ENCODE measurements at places on chromosomes 16 and 17.

GRCh38 chr17:4110152-4110551 is 32.7 kb downstream of the ZZEF1 start:
- DNase-seq = no peak

DNA sequence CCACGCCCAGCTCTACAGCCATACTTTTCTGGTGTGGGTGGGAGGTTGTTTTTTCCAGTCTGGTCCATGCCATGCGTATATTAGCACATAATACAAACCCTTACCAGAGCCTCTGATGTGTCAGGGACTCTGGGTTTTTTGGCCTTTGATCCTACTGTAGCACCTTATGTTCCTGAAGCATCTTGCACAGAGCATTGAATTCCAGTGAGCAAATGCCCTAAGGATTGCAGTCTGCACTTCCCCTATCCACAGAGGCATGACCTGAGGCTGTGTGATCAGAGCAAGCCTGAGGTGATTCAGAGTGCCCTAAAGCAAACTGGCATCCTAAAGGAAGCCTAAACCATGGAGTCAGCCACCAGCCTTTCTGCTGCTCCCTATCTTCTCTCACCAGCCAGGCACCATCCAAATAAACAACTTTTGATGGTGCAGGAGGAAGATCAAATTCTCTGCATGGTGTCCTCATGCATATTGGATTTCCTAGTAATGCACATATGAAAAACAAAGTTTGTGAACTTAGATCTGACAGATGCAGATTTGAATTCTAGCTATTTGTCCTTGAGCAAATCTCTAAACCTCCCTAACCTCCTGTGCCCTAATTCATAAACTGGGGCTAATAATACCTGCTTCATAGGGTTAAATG is 41.2 kb upstream of the HAS3 start:
- DNase-seq = no peak

- no peak for DNase-seq
Observed at GRCh38 chr16:2952679-2953078, 11.4 kb upstream of the KREMEN2 start.

DNA sequence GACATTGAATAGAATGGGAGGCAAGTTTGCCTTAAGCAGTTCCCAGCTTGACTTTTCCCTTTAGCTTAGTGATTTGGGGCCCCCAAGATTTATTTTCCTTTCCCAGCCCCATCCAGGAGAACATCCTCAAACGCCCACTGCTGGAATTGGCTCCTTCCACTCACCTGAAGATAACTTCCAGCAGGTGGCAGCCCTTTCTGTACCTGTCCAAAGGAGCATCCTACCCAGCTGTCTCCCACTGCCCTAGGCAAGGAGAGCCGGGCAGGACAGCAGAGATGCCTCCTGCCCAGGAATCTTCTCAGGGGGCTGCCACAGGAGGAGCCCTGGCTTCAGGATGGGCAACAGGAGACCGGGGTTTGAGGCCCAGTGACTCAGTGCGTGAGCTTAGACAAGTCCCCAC is 6.4 kb downstream of the CACNG5 start:
- no peak for DNase-seq

GRCh38 chr16:27248036-27248435 is 20.5 kb downstream of the NSMCE1 start:
- no peak for DNase-seq

- DNase-seq = no peak
Observed at GRCh38 chr16:23337836-23338550, 35.9 kb downstream of the SCNN1B start.

DNA sequence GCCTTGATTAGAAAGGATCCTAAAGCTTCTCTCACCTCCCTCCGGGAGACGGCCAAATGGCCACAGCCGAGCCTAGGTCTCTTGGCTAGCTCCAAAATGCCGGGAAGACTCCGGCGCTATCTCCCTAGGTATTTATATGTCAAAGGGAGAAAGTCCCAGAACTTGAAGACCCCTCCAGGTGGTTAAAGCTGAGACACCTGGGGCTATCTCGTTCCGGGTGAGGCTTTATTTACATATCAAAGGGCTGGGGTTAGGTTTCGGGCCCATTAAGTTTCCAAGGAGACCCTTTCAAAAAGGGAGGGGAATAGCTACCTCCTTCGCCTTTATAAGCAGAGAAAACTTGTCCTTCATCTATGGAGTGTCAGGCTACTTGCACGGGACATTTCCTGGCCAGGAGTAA is 70.9 kb upstream of the KIFC3 start:
- DNase-seq = no peak

DNA sequence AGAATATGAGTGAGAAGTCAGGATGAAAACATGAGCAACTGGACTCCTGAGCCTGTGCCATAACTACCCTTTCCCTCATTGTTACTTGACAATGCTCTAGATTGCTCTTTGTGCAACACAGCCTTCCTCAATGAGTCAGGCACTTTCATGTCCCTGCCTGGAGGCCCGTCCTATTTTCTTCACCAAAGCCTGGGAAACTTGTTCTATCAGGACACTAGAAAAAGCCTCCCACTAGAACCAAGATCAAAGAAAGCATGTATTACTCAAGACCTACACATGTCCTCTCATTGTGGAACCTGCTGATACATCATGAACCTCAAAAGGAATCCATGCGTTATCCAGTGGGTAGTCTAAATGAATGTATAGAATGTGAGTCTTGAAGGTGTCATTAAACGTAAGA is 624.5 kb downstream of the TOX3 start:
- DNase-seq = no peak

DNA sequence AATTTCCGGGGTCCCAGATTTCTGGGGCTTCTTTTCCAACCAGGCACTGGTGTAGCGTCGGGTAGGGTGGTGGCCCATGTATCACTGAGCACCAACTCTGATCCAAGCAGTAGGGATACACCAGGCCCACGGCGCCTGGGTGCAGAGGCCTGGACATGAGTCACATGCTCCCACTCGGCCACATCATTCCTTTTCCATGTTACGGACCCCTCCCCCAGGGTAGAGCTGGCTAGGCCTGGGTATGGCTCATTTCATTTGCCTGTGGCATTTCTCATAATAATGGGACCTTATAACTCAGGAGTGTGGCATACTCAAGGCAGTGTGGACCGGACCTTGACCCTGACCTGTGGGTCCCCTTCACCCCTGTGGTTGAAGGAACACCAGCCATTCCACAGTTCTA is 18.0 kb upstream of the NDRG4 start:
- DNase-seq = no peak

DNA sequence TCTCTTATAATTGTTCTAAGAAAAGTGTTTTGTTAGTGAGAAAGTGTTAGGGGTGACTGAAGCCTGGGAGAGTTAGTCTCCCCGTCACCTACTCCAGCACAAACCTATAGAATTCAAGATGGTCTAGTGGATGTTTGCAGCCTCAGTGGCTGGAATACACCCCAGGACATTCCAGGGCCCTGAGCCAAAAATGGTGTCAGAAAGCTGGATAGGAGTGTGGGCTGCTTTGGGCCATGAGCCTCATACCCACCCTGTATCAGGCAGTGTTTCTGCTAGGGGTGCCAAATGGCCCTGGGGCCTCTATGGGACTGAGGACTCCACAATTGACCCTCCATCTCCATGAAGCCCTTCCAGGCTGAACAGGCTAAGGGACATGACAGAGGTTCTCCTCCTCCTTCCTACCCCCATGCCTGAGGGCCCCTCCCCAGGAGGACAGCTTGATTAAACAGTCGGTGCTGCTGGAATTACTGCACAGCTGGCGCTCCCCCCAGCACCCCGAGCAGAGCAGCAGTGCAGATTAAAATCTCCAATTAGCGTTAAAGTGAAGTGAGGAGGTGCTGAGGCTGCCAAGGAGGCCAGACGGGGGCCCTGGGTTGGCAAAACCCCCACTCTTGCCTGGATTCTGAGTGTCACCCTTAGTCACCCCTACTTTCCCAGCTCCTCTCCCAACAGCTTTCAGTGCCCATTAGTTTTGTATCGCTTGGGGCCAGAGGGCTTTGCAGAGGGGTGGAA is 59.1 kb downstream of the NEUROD2 start:
- DNase-seq = no peak

DNA sequence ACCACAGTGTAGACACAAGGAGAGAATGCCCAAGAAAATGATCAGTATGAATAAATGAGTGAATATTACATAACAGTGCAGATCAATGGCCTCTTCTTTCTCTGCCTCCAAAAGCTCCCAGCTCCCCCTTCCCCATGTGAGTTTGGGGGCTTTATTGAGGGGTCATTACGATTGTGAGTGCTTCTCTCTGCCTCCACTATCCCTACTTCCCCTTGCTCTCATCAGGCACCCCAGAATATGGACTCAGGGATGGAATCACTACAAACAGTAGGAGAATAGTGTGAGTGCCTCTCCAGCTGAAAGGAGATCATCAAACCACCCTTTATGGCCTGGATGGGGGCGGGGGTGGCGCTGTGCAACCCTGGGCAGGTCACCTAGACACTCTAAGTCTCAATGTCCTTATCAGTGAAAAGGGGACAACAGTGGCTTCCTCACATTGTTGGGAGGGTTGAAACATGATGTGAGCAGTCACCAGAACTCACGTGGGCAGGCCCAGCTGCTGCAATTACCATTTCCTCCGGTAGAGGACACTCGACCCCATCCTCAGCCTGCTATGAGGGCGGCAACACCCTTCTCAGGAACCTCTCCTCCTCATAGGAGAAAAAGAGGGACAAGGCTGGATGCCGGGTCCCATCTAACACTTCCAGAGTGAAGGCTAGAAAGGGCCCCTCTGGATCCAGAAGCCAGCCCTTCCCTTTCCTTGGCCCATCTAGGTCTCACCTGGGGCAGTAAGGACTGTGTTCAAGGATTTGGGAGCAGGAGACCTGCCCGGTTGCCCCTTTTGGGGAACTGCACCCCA is 2.1 kb upstream of the EPOP start:
- peak; percentile 88 for DNase-seq

DNA sequence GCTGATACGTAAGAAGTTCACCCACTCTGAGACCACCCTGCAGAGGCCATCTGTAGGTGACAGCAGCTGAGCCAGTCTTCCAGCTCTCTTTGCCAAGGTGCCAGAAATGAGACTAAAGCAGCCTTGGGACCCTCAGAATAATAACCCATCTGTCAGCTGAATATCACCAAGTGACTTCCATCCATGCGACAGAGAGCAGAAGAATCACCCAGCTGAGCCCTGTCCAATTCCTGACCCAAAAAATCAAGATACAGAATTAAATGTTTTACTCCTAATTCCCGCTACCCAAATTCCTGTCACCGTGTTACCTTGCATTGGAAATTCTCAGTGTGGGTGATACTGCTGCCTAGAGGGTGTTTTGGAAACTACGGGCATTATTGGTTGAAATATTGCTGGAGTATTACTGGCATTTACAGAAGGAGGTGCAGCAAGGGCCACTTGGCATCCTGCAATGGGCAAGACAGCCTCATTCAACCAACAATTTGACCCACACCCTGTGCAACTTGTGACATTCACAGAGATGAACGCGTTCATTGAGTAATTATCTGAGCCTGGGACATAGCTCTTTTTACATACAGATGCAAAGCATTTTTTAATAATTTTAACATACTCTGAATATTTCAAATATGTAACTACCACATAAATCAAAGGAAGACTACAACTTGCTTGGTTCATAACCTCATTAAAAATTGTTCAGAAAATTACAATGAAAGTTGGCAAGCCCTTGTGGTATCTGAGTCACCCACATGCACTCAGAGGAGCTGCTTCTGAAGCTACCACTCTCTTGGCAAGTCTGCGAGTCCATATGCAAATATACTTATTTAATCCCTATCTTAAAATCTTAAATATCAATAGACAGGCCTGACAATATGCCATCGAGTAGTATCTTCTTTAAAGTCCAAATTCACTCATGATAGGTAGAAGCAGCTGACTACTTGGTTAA is 126.6 kb downstream of the C16orf95 start:
- DNase-seq = no peak

DNA sequence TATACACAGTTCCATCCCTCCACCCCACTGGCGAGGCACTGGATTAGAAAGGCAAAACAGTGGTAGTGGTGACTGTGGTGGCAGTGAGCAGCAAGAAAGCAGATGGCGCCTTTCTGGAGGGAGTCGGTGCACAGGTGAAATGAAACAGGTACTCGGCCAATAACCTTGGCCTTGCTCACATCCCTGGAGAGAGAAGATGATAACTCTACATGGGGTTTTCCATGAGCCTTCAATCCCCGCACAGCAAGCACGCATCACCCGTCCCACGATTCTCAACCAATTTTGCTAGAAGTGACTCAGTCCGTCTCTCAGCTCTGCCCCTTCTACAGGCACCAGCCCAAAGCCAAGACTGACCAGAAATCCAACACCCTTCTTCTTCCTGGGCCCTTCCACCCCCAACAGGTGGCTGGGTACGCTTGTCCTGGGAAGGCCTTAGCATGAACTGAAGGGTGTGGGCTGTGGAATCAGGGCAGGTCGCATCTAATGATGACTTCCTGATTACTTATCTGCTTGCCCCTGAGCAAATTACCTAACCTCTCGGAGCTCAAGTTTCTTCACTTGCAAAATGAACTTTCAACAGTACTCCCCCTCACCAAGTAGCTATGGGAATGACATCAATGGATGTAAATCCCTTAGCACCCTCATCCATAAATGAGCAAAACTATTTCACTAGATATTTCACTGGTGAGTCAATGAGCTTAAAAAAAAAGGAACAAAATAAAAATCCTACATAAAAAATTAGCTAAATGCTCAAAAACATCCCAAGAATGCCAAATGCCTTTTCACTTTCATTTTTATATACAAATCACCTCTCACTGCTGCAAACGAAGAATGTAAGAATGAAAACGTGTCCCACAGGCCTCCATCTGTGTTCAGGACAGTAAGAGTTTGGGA is 18.0 kb downstream of the XPO6 start:
- DNase-seq = peak; percentile 33

- no peak for DNase-seq
Observed at GRCh38 chr17:49079840-49080663, 52.5 kb upstream of the B4GALNT2 start.

- DNase-seq = no peak
Observed at GRCh38 chr16:88428616-88429386, 24.3 kb upstream of the ZFPM1 start.

GRCh38 chr17:29570521-29570920 is 2.0 kb downstream of the TP53I13 start:
- DNase-seq = no peak

DNA sequence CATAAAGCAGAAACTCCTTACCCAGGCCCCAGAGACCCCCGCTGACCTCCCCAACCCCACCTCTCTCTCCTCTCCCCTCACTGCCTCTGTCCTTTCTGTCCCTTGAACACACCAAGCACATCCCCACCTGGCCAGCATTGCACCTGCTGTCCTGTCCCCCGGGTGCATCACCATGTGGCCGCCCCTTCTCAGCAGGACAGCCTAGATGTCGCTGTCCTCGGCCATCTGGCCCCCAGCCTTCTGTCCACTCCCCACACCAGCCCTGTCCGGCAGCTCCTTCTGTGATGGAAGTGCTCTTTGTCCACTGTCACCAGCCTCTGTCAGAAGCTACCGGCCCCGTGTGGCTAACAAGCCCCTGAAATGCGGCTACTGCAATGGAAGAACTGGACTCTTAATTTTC is 12.3 kb upstream of the MPRIP start:
- DNase-seq = no peak

DNA sequence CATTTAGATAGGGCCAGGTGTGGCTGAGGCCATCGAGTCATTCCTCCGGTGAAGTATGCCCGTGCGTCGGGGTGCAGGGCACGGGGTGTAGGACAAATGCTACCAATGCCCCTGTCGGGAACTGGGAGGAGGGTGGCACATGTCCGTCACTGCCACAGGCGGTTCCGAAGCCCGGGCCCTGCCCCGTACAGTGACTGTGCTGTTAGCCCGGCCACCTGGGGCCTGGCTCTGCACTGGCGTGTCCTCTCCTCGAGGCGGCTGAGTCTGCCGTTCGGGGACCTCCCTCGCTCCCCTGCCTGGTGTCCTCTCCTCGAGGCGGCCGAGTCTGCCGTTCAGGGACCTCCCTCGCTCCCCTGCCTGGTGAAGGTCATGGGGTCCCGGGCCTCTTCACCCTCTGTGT is 7.0 kb upstream of the ZFPM1 start:
- DNase-seq = no peak

GRCh38 chr16:26317885-26318284 is 626.1 kb downstream of the HS3ST4 start:
- DNase-seq = no peak
